ENCODE measurements at places on chromosomes 2 and 18. TPM values are rescaled to one million over a fixed set of nuclear protein-coding genes. Genes with fewer than 3 reads are reported as not detected.

DNA sequence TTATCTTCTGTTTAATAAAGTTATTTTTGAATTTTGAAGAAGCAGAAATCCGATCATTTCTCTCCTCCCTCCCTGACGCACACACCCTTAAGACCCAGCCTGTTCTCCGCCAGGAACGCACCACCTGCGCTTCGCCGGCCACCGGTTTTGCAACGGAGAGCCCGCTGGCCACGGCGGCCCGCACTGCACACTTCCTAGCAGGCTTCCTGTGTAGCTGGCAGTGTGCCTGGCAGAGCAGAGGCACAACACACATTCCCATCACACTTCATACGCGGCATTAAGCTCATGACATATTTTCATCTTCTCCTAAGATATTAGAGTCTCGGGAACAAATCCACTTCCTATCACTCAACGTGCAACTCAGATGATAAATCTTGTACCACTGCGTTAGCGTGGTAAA is 148.0 kb downstream of the HDAC4 start:
- no peak for DNase-seq

DNA sequence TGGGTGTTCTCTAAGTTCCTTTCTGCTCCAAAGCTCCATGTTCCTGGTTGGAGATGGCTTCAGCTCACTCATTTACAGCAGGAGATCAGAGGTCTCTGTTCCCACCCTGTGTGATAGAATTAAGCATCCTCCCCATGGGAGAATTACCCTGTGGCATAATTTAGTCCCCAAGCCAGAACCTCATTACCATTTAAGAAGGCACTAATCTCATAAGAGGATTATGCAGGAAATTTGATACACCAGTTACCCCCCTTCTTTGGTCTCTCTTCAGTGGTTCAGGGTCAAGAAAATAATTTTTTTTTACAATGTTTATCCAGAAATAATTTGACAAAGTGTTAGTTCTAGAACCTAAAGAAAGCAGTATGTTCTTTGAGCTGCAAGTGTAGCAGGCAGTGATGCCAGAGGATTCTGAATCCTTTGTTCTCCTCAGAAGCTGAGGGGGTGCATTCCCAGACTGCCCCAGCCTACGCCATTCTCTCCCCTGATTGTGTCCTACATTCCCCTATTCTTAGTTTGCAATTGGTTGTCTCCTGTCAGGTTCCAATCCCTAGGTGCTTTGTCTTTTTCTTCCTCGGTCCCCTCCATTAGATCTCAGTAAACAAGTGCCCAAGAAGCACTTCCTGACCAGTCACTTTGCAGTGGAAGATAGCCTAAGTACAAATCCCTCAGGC is 163.6 kb downstream of the PRKCE start:
- DNase-seq: no peak

The KIF1A gene
- total RNA-seq: not detected

The GALNT5 gene
- total RNA-seq: not detected

GRCh38 chr18:2846636-2847316 is at the start of gene EMILIN2:
EMILIN2 (plus strand) TSS chr18:2847006; CDS start chr18:2847189, 183 bp downstream.
- no peak for DNase-seq

DNA sequence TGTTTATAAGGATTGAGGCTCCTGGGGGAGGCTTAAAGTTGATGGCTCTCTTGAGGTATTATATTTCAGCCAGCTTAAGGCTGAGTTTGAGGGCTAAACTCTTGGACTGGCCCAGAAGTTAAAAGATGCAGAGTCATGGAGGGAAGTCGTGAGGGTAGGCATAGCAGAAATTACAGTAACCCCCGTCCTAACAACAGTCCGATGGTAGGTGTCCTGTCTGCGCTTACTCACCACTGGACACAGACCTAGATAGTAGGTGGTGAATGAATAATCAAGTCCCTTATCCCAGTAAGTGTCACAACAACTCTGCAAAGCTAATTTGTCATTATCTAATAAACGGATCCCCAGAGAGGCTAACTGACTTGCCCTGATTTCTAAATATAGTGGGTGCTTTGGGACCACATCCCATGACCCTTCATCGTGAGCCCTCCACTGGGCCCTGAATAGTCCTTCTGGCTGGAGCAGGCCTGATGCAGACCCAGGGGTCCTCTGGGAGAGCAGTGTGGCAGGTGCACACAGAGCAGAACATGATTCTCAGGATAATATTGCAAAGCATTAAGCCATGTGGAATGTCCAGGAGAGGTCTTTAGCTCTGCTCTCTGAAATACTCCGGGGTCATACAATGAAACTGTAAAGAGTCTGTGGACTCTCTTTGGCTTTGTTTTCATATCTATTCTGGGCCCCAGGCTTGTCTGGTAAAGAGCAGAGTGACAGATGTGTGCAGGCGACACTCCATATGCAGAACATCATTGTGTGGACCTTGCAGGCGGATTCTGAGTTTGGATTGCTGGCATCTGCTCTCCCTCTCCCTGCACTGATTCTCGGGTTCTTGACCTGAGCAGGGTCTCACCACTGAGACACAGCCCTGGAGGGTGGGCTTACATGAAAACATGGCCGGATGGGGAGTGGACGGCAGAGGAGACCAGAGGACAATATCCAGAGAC is 98.1 kb downstream of the RNF144A start:
- no peak for DNase-seq

The CAPN13 gene
- total RNA-seq: not detected

DNA sequence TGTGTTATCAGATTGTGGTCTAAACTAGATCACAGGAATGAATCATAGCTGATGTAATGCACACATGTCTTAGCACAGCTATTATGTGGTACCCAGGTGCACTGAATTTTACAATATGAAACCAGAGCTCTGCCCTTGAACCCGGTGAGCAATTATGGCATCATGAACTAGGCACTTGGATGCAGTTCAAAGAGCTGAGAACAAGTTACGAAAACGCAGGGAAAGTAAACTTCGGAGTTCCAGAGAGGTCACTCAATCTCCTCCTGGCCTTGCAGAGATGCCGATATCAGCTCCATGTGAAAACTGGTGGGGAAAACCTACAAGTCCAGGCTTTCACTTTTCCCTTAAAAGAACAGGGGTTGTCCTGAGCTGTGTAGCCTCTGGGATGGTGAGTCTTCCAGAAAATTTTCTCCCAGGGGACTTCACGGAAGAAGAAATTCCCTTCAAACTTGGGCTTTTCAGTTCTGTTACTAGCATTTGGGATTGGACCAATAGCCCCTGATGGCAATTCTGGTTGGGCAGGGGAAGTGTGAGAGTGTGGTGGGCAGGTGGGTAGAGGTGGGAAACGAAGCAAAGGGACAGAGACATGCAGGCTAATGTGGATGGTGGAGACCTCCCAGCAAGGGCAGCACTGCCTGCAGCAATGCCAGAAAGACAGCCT is 71.1 kb upstream of the SH3BP4 start:
- DNase-seq: no peak

DNA sequence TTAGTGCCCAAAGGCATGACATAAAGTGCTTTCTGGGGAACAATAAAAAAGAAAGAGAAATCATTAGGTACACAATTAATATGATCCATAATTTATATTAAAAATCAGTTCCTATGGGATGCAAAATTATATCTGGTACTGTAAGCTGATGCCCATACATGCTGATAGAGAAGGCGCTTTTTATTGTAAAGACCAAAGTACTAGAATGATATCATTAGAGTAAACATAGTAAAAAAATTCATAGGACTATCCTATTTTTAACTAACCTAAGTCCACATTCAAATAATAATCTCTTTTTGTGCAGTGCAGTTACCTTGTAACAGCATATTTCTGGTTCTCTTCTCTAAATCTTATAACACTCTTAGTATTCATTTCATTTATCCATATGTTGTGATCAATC is 252.2 kb downstream of the ASXL3 start:
- DNase-seq: no peak

DNA sequence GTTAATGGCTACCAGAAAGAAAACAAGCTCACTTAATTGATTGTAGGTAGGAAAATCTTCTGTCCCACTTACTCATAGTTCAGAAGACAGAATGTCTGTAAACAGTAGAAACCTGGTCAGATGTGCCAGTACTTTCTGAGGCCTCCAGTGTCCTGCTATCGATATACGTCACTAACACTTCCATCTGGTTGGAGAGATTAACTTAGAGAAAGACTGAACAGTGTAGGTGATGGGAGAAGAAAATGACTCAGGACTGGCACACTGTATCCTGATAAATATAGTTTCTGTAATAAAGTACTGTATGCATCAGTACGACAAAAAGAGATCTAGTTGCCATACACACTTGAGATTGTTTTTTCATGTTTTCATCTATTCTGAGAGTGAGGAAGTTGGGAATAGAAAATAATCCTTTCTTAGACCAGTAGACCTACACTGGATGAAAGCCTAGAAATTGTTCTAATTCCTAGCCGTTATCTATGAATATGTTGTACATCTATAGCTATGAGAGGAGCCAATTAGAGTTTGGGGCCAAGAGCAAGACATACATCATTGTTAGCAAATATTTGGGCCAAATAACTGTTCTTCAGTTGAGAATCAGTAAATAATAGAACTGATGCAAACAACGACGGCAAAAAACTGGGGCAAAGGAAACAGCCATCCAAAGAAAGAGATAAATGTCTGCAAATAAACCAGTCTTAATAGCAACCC is 105.9 kb downstream of the NAT8 start:
- DNase-seq: no peak

The HMSD gene
- not detected for total RNA-seq

DNA sequence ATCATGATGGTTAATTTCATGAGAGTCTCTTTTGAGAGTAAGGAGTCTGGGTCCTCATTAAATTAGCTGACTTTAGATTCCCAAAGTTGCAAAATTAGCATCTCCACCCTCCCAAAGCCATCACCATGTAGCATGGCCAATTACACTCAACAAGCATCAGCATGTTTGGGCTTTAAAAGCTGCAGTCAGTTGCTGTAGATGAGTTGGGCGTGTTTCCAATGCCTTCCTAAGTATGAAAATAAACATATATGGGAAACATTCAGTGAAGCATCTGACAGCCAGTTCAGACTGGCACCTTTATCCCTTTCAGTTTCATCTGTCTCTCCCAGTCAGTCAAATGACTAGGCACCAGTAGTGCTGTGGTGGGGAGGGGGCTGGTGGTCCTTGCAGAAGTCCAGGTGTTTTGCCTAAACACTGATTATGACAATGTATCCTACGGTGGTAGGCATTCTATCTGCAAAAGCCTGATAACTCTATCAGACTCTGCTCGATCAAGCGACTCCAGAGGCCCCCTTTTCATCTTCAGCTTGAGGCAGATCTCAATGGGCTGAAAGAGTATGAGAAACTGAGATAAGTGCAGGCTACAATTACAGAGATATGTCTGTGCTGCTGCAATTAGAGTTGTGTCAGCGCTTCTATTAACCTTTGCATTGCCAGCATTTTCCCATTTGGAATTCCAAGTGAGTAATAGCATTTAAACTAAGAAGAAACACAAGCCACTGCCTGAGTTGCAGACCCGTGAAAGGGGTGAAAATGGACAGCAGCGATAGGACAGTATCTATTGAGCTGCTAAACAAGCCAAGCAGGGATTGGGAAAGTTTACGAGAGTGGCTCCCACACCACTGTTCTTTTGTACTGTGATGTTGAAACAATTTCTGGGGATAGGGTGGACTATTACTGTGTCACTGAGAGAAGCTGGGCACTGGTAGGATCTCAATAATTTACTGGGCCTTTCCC is 67.3 kb upstream of the SPOPL start:
- no peak for DNase-seq

The PRSS56 gene
- total RNA-seq: not detected

The CLEC4F gene
- not detected for total RNA-seq

- DNase-seq: peak; percentile 75
Measured at GRCh38 chr18:8696749-8697211, 8.6 kb upstream of the MTCL1 start.

DNA sequence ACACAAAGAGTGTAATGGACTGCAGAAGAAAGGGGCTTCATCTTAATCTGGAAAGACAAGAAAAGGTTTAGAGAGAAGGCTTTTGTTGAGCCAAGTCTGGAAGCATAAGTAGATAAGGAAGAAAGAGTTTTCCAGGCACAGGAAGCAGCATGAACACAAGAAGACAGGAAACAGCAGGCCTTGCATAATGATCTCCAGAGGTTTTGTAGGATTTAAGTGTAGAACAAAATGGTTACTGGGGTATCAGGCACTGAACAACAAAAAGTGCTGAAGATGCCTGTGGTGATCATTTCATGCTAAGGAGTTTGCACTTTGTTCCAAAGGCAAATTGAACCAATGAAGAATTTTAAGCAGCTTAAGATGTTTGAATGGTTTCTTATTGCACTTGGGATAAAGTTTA is 281.6 kb upstream of the TANK start:
- no peak for DNase-seq

The SPDYA gene
- total RNA-seq: 1.7 TPM
